ENCODE measurements at places on chromosomes 1 and 21.

GRCh38 chr1:220076861-220077762 lies 12.5 kb downstream of the BPNT1 start:
- DNase-seq = no peak

DNA sequence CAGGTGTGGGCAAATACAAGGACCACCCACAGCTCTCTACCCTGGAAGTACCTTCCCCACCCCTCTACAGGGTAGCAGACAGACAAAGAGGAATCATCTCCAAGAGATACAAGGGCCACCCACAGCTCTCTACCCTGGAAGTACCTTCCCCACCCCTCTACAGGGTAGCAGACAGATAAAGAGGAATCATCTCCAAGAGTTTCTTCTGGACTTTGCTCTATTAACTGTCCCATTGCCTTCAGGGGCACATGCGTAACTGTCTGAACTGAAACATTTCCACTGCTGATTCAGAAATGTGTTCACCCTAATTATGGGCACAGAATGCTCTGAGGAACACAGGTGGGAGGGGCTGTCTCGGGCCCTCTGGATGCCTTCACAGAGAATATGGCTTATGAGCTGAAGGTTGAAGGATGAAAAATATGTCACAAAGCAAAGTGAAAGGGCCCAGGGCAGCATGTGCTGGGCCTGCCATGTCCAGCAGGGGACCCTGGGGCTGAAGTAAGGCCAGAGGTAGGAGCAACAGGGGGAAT lies 43.9 kb downstream of the ZNF281 start:
- DNase-seq = no peak

- no peak for DNase-seq
These were observed 30.4 kb downstream of the PLXNA2 start for GRCh38 chr1:208213786-208214185.

DNA sequence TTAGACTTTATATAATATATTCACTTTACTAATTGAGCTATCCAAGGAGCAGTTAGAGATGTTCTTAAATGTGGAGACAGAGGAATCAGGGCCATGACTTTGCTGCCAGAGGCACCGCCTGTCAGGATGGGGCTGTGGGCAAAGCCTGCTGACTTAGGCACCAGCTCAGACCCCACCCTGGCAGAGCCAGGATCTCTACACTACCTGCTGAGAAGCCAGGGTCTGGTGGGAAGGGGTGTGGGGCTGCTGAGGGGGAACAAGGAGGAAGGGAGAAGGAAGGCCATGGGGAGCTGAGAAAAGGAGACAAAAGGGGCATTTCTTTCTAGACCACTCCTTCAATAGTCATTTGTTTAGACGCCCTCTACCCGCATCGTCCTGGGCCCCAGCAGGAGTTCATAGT lies 104.8 kb downstream of the TMEM53 start:
- DNase-seq = no peak

GRCh38 chr1:80218112-80218511 lies 1211.6 kb upstream of the ADGRL4 start:
- peak; percentile 60 for DNase-seq

DNA sequence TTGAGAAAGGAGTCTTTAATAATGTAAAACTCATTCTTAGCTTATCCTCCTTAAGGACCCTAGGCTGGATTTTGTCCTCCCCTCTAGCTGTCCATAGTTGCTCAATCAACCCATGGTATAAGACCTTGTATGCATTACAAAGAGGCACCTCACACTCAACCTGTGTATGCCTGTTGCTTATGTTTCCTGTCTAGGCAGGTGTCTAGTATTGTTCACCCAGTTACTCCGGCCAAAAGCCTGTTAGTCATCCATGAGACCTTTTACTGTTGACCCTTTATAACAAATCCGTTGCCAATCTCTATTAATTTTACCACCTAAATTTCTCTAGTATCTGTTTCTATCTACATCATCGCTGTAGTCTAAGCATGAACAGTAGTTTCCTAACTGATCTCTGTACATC lies 3.7 kb downstream of the LYPLAL1 start:
- DNase-seq = no peak

DNA sequence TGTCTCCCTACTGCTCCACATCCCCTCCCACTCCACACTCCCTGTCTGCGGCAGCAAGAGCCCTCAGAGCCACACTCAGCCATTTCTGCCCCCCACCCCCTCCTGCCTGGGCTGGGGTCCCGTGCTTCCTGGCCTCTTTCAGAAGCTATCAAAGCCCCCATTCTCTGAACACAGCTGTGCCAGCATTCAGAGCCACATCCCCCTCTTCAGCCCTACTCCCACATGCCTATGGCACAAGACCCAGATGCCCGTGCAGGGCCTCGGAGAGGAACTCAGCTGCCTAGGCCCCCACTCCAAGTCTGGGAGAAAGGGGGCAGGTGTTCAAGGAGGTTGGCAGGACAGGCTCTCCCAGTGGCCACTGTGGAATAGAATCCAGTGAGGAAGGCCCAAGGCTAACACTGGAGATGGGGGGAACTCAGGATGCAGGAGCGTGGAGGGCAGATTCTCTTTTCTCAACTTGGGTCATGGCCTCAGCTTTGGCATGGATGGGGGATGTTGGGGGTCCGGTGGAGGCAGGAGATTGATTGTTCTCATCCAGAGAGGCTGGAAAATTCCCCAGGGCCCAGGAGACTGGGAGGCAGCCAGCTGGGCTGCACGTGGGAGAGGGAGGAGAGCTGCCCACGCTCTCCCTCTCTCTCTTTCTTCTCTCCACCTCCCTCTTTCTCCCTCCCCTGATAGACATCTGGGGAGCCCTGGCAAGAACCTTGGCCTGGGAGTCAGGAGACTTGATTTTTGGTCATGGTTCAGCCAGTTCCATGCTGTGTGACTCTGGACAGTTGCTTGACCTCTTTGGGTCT lies 3.5 kb upstream of the BCAN start:
- DNase-seq = peak; percentile 48

DNA sequence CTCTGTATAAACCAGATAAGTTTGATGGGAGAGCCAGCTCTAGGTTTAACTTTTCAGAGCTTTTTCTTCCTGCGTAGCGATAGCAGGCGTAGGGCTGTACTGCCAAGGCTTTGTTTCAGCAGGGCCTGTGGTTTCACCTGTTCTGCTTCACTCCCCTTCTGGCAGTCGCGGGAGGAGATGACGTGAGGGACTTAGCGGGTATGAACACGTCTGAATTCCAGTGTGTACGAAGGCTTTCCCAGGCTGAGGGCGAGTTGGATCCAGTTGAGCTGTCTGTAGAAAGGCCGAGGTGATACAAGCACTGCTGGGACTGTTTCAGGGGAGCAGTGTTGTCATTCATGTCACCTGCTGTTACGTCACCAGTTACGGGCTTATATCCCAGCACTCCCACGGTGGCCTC lies 21.2 kb downstream of the PEX14 start:
- peak; percentile 66 for DNase-seq

GRCh38 chr1:172766462-172766861 lies 107.6 kb downstream of the FASLG start:
- no peak for DNase-seq

DNA sequence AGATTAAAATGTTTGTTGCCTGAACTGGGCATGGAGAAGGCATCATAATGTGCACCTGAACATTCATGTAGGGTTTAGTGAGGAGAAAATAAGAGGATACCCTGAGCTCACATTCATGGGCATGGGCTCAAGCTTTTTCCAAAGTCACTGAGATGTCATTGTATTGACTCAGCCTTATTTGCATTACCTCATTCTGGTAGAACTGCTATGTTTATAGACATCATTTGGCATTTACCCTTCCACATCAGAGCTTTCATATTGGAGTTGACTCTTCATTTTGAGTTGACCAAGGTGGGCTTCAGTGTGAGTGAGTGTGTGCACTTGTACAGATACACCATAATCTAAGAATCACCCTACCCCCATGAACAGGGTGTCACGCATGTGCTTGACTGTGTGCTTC lies 143.2 kb downstream of the PBX1 start:
- no peak for DNase-seq

GRCh38 chr1:209045331-209046057 lies 538.0 kb upstream of the CAMK1G start:
- peak; percentile 34 for DNase-seq

DNA sequence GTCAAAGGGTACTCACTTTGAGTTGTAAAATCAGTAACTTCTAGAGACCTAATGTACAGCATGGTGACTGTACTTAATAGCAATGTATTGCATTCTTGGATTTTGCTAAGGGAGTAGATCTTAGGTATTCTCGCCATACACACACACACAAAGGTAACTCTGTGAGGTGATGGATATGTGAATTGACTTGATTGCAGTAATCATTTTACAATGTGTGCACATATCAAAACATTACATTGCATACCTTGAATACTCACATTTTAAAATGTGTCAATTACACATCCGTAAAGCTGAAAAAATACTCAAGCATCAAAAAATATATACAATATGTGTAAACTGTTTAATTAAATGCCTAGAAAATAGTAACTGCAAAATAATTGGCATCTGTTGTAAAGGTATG lies 86.0 kb downstream of the SLC35F3 start:
- no peak for DNase-seq

DNA sequence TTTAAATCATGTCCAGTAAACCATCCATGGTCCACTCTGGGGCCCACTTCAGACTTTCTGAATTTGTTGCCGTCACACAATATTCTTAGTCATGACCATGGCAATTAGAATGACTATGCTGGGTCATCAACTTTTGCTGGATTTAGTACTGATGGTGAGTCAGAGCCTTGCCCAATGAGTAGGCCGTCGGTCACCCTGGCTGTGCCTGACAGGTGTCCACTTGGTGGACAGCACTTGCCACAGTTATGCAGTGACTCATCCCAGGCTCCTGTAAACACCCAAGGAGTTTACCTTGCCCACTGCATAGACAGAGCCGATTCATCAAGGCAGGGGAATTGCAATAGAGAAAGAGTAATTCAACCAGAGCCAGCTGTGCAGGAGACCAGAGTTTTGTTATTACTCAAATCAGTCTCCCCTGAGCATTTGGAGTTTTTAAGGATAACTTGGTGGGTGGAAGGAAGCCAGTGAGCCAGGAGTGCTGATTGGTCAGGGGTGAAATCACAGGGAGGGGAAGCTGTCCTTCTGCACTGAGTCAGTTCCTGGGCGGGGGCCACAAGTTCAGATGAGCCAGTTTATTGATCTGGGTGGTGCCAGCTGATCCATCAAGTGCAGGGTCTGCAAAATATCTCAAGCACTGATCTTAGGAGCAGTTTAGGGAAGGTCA lies 333.8 kb downstream of the PTPRU start:
- DNase-seq = no peak

- DNase-seq = no peak
These were observed 74.6 kb downstream of the RBM11 start for GRCh38 chr21:14290576-14290975.

GRCh38 chr1:181324797-181325616 lies 158.3 kb upstream of the CACNA1E start:
- DNase-seq = no peak

GRCh38 chr21:29582855-29583254 lies 284.1 kb downstream of the BACH1 start:
- no peak for DNase-seq

- no peak for DNase-seq
These were observed 1.8 kb upstream of the FCRL6 start for GRCh38 chr1:159800177-159800930.

DNA sequence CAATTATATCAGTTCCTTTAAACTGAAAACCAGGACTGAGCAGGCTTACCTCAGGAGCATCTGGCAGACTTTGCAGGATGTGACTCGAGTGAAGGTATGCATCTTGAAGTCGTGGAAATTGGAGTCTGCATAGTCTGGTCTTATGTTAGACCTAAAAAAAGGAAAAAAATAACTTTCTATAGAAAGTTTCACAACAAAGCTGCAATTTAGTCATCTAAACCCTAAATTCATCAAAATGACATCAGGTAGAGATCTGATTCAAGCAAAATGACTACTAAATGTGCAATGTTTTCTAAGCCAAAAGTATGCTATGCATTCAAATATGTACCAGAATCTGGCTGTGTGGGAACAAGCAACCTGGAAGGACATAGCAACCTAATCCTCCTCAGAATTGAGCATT lies 260.1 kb downstream of the VAV3 start:
- no peak for DNase-seq

DNA sequence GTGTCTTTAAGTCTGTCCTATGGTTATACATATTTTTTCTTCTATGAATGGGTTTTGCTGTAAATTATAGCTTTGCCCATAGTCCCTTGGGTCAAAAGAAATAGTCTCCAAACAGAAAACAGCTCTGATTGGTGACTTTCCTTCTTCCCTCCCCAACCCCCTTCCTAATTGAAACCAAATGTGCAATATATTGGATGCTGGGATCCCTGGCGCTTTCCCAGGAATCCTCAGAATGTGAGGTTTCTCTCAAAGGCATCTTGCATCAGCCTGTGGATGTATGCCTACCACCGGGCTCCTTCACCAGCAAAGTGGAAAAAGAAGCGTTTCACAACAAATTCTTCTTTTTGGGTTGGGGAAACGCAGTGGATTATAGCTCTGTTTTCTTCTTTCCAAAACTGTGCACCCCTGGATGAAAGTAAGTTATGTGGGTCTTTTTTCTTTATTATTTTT lies at the start of gene DDR2:
DDR2 (plus strand) TSS at position 248 of the 450 bp plus-strand sequence. CDS start 86,600 bp downstream, outside the sequence.
- DNase-seq = peak; percentile 90
